ENCODE measurements at places on chromosomes 6 and 20. TPM values are rescaled to one million over a fixed set of nuclear protein-coding genes. Genes with fewer than 3 reads are reported as not detected.
A peak's percentile ranks its signal among the peaks of the same experiment; 100 is the strongest.

- H3K27me3 ChIP-seq, result no peaks in the 10 kb centered on the region
- H3K4me3 ChIP-seq, result no peak overlapping the region
- no peak for DNase-seq
- no peaks in the 10 kb centered on the region for H3K36me3 ChIP-seq
- no peaks in the 10 kb centered on the region for H3K4me1 ChIP-seq
- H3K27ac ChIP-seq, result no peak overlapping the region
Observed at GRCh38 chr20:60202046-60202445, 243.8 kb downstream of the CDH26 start.

DNA sequence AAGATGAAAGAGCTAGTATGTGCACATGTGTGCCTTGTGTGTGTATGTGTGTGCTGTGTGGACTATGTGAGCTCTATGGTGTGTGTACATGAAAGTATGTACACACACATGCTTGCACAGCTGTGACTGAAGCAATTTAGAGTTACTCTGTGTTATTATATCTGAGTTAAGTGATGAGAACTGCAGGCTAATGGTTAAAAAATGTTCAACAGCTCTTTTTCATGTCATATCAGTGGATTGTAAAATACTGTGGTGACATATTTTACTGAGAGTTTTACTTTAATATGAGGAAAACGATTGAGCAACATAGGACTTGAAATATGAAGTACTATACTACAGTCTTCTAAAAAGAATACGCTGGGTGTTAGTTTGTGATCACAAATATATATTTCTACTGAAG is 195.7 kb upstream of the KCNK16 start:
- H3K4me3 ChIP-seq, result no peak overlapping the region
- H3K27ac ChIP-seq, result no peak overlapping the region
- no peaks in the 10 kb centered on the region for H3K27me3 ChIP-seq
- no peaks in the 10 kb centered on the region for H3K4me1 ChIP-seq

DNA sequence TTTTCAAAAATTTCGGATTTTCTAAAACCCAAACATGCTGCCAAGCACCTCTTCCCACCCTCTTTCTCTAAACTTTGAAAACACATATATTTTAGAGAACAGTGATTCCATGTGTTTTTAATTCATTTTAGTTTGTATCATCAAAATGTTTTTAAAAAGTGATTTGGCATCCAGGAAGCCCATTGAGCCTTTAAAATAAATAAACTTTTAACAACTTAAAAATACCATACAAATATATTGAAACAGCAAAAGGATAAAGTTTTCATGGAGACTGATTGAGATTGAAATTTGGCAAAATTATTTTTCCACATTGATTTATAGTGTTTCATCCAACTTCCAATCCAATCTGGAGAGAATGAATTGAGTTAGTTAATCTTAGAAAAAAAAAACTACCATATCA is 374.7 kb downstream of the CD109 start:
- H3K27ac ChIP-seq, result no peak overlapping the region
- H3K36me3 ChIP-seq, result no peaks in the 10 kb centered on the region
- no peak overlapping the region for H3K4me3 ChIP-seq
- no peak for DNase-seq
- no peaks in the 10 kb centered on the region for H3K27me3 ChIP-seq

CRIP3 gene
- total RNA-seq, result 5.2 TPM

- H3K27ac ChIP-seq, result no peak overlapping the region
- DNase-seq, result no peak
- no peaks in the 10 kb centered on the region for H3K27me3 ChIP-seq
- no peak overlapping the region for H3K4me3 ChIP-seq
Observed at GRCh38 chr6:39543095-39543494, 182.1 kb downstream of the KIF6 start.

PSMB8 gene
- 32.4 TPM for total RNA-seq

DNA sequence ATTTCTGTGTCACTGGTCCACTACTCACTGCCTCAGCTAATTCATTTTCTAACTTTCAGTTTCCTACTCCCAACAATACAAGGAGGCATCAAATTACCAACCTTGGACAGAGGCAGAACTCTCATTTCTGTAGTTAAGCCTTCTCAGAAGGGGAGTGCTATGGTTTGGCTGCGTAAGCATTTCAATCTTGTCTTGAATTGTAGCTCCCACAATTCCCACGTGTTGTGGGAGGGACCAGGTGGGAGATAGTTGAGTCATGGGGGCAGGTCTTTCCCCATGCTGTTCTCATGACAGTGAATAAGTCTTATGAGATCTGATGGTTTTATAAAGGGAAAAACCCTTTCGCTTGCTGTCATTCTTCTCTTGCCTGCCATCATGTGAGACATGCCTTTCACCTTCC is 22.9 kb downstream of the HLA-DRA start:
- DNase-seq, result no peak
- no peaks in the 10 kb centered on the region for H3K4me1 ChIP-seq
- peaks cover 9% of the 10 kb centered on the region for H3K27me3 ChIP-seq
- H3K27ac ChIP-seq, result no peak overlapping the region
- no peak overlapping the region for H3K4me3 ChIP-seq

PCNA gene
- 28.2 TPM for total RNA-seq

UST gene
- 13.5 TPM for total RNA-seq

SFTA2 gene
- total RNA-seq, result not detected

FOXP4 gene
- total RNA-seq, result 15.7 TPM

- no peak overlapping the region for H3K27ac ChIP-seq
- no peak overlapping the region for H3K4me3 ChIP-seq
- H3K27me3 ChIP-seq, result no peaks in the 10 kb centered on the region
- no peaks in the 10 kb centered on the region for H3K4me1 ChIP-seq
Observed at GRCh38 chr6:7276199-7276524, 36.8 kb downstream of the SSR1 start.

DNA sequence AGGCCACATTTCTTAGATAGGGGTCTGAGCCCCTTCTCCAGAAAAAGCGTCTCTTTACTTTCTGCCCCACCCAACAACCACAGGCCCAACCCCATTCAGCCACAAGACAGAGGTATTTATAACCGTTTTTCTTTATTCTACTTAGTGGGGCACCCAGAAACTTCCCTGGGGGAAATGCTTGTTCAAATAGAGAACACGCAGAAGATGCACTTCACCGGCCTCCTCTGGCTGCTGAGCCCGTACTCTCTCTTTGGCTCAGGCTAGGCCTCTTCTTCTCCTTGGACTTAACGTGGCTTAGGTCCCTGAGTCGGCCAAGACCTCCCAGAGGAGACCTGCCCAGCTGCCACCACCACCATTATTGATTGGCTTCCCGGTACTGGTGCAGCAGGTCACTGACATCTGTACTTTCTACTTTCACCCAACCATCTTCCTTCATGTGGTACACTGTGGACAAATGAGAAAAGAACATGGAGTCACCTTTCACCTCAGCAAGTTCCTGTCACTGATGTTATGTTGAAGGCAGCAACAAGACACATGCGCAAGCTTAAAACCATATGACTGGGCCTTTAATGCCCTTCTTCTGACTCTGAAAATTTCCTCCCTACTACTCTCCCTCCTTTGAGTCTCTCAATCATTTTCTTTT is 2.2 kb upstream of the TAP2 start:
- no peaks in the 10 kb centered on the region for H3K4me1 ChIP-seq
- no peak overlapping the region for H3K27ac ChIP-seq
- no peak for DNase-seq

- DNase-seq, result no peak
- no peaks in the 10 kb centered on the region for H3K27me3 ChIP-seq
- H3K4me3 ChIP-seq, result no peak overlapping the region
- no peaks in the 10 kb centered on the region for H3K36me3 ChIP-seq
Observed at GRCh38 chr20:59412875-59413284, 112.5 kb downstream of the EDN3 start.

DNA sequence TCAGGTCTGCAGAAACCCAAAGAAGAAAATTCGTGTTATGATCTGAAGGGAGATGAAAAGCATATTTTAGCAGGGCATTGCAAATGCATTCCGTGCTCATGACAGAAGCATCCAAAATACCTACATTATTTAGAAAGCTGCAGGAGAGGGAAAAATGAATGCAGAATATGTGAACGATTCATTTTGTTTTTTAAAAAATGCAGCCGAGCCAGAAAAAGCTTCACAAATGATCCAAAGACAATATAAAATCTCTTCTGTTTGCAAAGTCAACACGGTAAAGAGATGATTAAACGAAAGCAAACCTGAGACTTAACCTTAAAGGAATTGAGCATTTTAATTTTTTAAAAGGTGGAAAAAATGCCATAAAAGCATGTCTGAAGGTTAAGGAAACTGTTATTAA is 136.1 kb upstream of the SULF2 start:
- H3K27me3 ChIP-seq, result no peaks in the 10 kb centered on the region
- no peaks in the 10 kb centered on the region for H3K36me3 ChIP-seq
- H3K27ac ChIP-seq, result no peak overlapping the region
- H3K4me1 ChIP-seq, result no peaks in the 10 kb centered on the region
- H3K4me3 ChIP-seq, result no peak overlapping the region
- no peak for DNase-seq

TNNC2 gene
- 6.5 TPM for total RNA-seq

DNA sequence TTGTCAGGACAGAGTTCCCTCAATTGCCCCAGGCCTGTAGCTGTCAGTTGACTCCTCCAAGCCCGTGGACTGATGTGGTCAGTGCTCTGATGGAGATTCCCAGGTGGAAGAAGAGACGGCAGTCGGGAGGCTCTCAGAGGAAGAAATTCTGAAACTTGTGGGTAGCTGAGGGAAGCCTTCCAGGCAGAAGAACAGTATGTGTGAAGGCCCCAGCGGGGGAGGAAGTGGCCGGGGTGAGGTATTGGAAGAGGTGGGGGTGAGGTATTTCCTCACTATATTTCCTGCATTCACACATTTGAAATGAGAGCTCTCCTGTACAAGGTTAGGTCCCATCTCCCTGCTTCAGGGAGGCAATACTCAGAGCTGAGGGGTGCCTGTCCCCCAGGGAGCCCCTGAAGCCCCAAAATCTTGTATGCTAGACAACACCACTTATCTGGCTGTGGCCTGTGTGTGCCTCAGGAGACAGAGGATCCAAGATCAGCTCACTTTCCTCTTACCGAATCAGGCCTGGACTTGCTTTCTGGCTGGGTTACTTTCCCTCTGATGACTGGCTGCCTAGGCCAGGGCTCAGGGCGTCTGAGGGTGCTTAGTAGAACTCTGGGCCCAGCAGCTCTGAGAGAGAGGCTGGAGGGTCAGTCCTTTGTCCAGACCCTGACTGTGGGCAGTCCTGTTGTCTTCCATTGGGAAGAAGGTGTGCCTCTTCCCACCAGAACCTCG is 49.3 kb upstream of the MYL9 start:
- H3K4me3 ChIP-seq, result no peak overlapping the region
- peaks cover 28% of the 10 kb centered on the region for H3K4me1 ChIP-seq
- peak overlapping the region; percentile 69 for H3K27ac ChIP-seq
- DNase-seq, result no peak
- no peaks in the 10 kb centered on the region for H3K27me3 ChIP-seq

DNA sequence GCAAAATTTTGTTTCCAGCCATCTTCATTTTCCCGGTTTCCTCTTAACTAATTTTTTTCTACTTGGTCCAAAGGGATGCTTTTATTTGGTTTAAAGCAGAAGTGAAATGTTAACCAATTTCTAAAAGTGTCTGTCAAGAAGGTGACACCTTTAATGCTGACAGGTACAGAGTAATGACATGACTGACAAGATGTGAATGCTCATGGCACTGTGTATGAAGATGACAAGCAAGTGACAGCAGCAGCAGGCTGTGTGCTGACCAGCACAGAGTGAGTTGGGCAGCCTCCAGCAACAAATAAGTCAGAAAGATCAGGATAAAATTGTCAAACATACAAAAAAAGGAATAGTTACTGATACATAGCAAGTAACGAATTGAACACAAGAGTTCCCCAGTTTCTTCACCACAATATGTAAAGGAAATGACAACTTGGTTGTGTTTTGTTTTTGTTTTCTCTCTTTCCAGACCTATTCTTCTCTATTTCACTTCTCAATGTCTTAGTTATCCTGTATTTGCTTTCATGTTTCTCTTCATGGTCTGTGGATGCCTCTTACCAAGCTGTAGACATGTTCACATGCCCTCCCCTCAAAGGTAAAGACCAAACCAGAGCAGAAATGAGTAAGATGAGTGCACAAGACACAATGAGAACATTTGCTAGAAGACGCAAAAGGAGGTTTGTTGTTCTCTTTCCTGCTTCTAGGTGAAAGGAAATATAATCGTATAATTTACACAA is 174.9 kb downstream of the FRK start:
- H3K36me3 ChIP-seq, result no peaks in the 10 kb centered on the region
- H3K4me1 ChIP-seq, result no peaks in the 10 kb centered on the region
- no peak for DNase-seq

GRCh38 chr6:128208078-128208477 is 307.2 kb upstream of the THEMIS start:
- H3K27me3 ChIP-seq, result no peaks in the 10 kb centered on the region
- no peak for DNase-seq
- no peaks in the 10 kb centered on the region for H3K36me3 ChIP-seq
- H3K27ac ChIP-seq, result no peak overlapping the region
- H3K4me1 ChIP-seq, result no peaks in the 10 kb centered on the region
- no peak overlapping the region for H3K4me3 ChIP-seq

DNA sequence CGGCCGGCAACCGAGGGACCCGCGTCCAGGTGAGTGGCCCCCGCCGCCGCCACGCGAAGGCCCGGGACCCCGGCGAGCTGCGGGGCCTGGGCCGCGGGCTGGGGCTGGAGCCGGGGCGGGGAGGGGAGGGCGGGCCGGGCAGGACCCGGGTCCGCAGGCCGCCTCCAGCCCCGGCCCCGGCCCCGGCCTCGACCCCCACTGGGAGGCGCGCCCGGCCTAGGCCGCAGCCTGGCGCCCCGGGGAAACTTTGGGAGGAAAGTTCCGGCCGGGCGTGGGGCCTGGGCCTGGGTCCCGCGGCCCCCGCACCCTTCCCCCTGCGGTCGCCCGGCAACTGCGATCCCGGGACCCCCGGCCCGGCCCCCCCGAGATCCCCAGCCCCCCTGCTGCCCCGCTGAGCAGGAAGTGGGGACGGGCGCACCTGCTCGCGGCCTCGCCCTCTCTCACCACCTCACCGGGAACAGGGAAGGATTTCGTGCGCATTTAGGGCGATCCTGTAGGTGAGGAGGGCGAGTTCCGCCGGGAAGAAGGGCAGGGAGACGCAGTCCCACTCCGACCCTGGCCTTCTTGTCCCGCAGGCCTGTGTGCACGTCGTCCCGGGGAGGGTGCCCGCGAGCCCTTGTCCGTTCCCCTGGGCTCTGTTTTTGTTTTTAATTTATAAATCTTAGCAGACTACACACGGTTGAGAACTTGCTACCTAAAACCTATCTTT is 402 bp downstream of the OSBPL2 start:
- peaks cover 13% of the 10 kb centered on the region for H3K4me1 ChIP-seq
- no peak for DNase-seq
- peak overlapping the region; percentile 82 for H3K27ac ChIP-seq

GRCh38 chr6:1191141-1191630 is 120.7 kb upstream of the FOXQ1 start:
- H3K27ac ChIP-seq, result no peak overlapping the region
- no peaks in the 10 kb centered on the region for H3K27me3 ChIP-seq
- H3K36me3 ChIP-seq, result no peaks in the 10 kb centered on the region

STMND1 gene
- total RNA-seq, result not detected

GABBR1 gene
- 55.3 TPM for total RNA-seq

DNA sequence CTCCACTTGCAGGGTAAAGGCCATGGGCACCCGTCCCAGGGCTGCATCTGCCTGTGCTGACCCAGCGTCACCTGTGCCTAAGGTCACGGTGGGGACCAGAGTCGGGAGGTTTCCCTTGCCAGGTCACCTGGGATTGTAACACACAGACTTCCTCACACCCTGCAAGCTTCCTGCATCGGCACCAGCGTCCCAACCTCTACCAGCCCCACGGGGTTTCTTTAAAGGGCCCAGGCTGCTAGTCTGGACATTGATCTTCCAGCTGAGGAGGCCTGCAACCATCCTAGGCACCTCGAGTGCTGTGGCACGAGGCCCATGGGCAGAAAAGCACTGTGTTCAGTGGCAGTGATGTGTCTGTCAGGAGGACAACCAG is 12.6 kb downstream of the ACSS1 start:
- H3K4me3 ChIP-seq, result no peak overlapping the region
- no peaks in the 10 kb centered on the region for H3K27me3 ChIP-seq
- H3K36me3 ChIP-seq, result peaks cover 40% of the 10 kb centered on the region
